Liver (tissue), 10 donors: ENCODE measurements at places on chromosomes 1 and 21.

DNA sequence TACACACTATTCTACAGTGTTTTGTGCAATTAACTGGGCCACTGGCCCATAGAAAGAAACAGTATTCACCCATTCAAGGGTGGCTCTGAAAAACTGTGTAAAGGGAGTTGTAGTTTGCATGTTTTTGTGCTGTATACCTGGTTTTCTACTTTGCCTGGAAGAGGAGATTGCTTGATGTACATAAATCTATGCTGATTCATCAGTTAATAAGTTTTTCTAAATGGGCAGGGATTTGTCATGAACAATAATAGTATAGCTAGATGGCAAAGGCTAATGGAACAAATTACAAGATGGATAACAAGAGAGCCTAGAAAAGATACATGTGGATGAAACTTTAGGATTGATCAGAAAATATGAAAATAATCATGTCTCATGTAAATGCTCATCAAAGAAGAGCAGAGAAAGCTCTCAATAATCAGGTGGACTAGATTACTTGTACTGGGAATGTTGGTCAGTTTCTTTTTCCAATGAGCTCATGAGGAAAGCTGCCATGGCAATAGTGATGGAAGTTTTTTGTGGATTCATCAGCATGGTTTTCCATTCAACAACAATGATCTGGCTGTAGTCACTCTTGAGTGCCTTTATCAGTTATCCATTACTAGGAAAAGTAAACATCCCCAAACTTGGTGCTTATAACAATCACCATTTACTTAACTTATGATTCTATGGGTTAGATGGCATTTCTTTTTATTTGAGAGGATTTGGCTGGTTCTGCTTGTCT, 602.8 kb downstream of the BRINP3 start:
- H3K4me3 ChIP-seq, result no peak overlapping the region
- no peaks in the 10 kb centered on the region for H3K4me1 ChIP-seq
- no peak for DNase-seq
- no peaks in the 10 kb centered on the region for H3K27me3 ChIP-seq

DNA sequence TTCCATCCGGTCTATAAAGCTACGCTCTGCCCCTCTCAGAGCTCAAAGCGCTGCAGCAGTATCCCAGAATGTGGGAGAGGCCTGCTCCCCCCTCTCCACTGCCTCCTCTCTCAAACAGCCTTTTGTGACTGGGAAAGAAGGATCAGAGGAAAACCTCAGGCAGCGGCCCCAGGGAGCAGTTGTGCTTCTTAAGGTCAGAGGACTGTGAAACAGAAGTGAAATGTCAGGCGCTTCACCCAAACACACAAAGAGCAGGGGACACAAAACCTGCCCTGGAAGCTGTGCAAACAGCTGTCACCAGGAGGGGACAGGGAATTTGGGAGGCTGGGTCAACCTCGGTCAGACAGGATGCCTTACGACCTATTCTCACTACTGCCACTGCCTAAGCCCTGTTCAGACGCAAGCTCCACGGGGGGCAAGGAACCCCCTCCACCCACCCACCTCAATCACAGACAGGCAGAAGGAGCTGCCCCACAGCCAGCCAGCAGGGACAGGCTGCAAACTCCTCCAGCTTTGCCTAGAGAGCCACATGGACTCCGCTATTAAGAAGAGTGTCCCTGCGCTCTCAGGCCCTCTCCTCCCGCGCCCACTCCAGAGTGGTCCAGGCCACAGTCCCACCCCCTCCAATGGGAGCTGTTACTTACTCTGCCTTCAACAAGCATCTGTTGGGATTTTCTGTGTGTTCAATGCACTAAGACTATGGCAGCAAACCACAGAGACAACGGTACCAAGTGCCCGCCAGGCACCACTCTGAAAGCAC, 14.6 kb downstream of the SSBP3 start:
- no peak for DNase-seq
- no peaks in the 10 kb centered on the region for H3K27me3 ChIP-seq
- no peak overlapping the region for H3K4me3 ChIP-seq
- no peak overlapping the region for H3K27ac ChIP-seq
- peaks cover 7% of the 10 kb centered on the region for H3K4me1 ChIP-seq

GRCh38 chr1:155320661-155321617, at the start of gene RUSC1:
Gene RUSC1, plus strand, starts transcription at chr1:155320894. Its CDS starts 880 bp downstream, at chr1:155321774.
- H3K4me1 ChIP-seq, result peaks cover 2% of the 10 kb centered on the region
- peak; percentile 77 for DNase-seq
- H3K27me3 ChIP-seq, result no peaks in the 10 kb centered on the region
- peak within 1 kb of the TSS; percentile 49 for H3K27ac ChIP-seq
- peaks cover 25% of the 10 kb centered on the region for H3K36me3 ChIP-seq

- no peaks in the 10 kb centered on the region for H3K27me3 ChIP-seq
- H3K4me1 ChIP-seq, result no peaks in the 10 kb centered on the region
- H3K36me3 ChIP-seq, result no peaks in the 10 kb centered on the region
- no peak overlapping the region for H3K4me3 ChIP-seq
- H3K27ac ChIP-seq, result no peak overlapping the region
Observed at GRCh38 chr1:53448241-53448841, 10.9 kb upstream of the DMRTB1 start.

GRCh38 chr1:180343921-180344769, 114.1 kb downstream of the LHX4 start:
- H3K36me3 ChIP-seq, result no peaks in the 10 kb centered on the region
- DNase-seq, result no peak
- H3K4me1 ChIP-seq, result no peaks in the 10 kb centered on the region

DNA sequence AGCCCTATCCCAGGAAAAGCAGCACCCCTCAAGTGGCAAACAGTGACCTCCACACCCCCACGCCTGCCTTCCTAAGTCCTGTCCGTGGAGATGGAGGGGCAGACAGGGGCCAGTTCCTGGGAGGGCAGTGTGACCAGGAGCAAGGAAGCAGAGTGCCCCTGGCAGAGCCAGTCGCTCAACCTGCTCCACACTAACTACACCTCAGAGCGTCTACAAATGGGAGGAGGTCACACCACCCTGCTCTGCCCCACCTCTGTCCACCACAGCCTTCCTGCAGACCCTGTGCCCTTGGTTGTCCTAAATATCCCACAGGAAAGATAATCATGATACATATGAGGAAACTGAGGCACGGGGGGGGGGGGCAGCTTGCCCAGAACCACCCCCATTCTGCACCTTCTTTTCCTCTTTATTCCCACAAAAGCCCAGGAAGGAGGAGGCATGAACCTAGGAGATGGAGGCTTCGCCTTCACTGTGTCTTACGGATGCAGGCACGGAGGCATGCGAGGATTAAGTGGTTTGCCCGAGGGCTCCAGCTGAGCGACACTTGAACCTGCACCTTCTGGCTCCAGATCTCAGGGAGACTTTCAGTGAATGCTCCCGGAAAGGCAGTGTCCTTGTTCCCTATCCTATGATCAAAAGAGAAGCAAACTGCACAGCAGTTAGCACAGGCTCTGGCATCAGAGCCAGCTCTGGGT, 42.7 kb upstream of the SELENON start:
- no peak overlapping the region for H3K27ac ChIP-seq
- no peak overlapping the region for H3K4me3 ChIP-seq
- no peaks in the 10 kb centered on the region for H3K27me3 ChIP-seq
- no peak for DNase-seq

- H3K27ac ChIP-seq, result no peak overlapping the region
- no peak overlapping the region for H3K4me3 ChIP-seq
- no peaks in the 10 kb centered on the region for H3K4me1 ChIP-seq
Observed at GRCh38 chr1:3420218-3420951, 34.1 kb upstream of the ARHGEF16 start.

GRCh38 chr1:165928075-165928731, 100.8 kb downstream of the UCK2 start:
- no peaks in the 10 kb centered on the region for H3K27me3 ChIP-seq
- H3K4me3 ChIP-seq, result no peak overlapping the region
- no peaks in the 10 kb centered on the region for H3K36me3 ChIP-seq
- peaks cover 3% of the 10 kb centered on the region for H3K4me1 ChIP-seq

DNA sequence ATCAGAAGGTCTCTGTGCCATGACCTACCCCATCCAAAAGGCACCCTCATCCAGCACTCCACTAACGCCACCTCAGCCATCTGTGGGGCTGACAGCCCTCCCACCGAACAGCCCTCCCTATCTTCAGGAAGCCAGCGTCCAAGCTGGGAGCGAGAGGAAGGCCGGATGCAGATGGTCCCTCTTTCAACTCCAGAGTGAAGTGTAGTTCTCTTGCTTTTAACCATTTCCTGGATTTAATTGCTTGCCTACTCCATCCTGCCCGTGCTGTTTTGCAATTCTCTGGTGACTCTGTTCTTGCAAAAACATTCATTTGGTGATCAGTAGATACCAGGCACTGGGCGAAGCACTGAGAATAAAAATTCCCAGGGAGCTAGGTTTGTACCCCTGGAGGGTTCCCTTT, 8.2 kb upstream of the DYRK1A start:
- no peaks in the 10 kb centered on the region for H3K36me3 ChIP-seq
- no peaks in the 10 kb centered on the region for H3K27me3 ChIP-seq
- H3K4me1 ChIP-seq, result peaks cover 2% of the 10 kb centered on the region
- H3K27ac ChIP-seq, result no peak overlapping the region

DNA sequence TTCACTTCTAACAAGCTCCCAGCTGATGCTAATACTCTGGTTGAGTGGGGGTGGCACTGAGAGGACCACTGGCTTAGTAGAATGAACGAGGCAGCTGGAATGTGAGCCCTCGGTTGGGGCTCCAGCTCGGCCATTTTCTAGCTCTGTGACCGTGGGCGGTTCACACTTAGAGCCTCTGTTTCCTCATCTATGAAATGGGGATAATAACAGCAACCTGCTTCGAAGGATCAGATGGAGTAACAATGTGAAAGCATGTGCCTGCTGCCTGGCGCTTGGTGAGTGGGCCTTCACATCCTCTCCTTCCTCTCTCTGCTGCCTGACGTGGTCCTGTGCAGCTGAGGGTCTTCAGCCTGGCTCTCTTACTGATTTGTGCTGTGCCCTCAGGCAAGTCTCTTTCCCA, 20.9 kb upstream of the TTC4 start:
- H3K4me1 ChIP-seq, result no peaks in the 10 kb centered on the region
- H3K27me3 ChIP-seq, result no peaks in the 10 kb centered on the region
- H3K36me3 ChIP-seq, result peaks cover 12% of the 10 kb centered on the region

- no peaks in the 10 kb centered on the region for H3K36me3 ChIP-seq
- no peak for DNase-seq
- H3K4me1 ChIP-seq, result no peaks in the 10 kb centered on the region
- H3K4me3 ChIP-seq, result no peak overlapping the region
- H3K27ac ChIP-seq, result no peak overlapping the region
Observed at GRCh38 chr1:77040826-77041225, 173.5 kb downstream of the ST6GALNAC5 start.

GRCh38 chr21:31182231-31183140, 144.2 kb upstream of the KRTAP19-8 start:
- peaks cover 2% of the 10 kb centered on the region for H3K36me3 ChIP-seq
- H3K27ac ChIP-seq, result no peak overlapping the region
- no peaks in the 10 kb centered on the region for H3K27me3 ChIP-seq
- H3K4me1 ChIP-seq, result no peaks in the 10 kb centered on the region
- DNase-seq, result no peak

DNA sequence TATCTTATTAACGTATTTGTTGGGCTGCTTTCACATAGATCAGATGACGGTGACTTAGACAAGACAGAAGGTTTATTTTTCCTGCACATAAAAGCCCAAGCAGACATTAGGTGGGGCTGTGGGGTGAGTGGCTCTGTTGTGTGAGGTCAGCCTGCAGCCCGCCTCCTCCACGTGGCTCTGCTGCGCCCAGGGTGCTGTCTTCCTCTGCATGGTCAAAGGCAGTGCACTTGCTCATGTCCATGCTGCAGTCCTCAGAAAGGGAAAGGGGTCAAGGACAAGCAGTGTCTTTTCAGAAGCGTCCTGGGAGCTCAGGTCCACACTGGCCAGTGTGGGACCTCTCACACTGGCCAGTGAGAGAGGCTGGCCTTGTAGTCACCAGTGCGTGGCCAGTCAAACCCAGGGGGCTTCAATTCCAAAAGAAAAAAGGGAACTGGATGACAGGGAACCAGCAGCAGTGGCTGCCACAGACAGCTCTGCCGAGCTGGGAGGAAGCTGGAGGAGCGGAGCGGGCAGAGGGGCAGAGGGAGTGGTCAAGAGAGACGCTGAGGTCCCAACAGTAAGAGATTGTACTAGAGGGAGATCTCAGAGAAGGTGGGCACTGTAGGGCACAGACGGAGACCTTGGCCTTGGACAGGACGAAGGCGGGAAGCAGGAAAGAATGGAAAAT, 35.9 kb upstream of the SLC45A1 start:
- H3K4me1 ChIP-seq, result no peaks in the 10 kb centered on the region
- H3K4me3 ChIP-seq, result no peak overlapping the region
- no peaks in the 10 kb centered on the region for H3K27me3 ChIP-seq
- no peak for DNase-seq
- H3K27ac ChIP-seq, result no peak overlapping the region
- no peaks in the 10 kb centered on the region for H3K36me3 ChIP-seq

- DNase-seq, result no peak
- H3K4me1 ChIP-seq, result peaks cover 7% of the 10 kb centered on the region
- H3K27ac ChIP-seq, result no peak overlapping the region
- no peaks in the 10 kb centered on the region for H3K27me3 ChIP-seq
Observed at GRCh38 chr1:91781371-91781825, 104.6 kb downstream of the TGFBR3 start.

DNA sequence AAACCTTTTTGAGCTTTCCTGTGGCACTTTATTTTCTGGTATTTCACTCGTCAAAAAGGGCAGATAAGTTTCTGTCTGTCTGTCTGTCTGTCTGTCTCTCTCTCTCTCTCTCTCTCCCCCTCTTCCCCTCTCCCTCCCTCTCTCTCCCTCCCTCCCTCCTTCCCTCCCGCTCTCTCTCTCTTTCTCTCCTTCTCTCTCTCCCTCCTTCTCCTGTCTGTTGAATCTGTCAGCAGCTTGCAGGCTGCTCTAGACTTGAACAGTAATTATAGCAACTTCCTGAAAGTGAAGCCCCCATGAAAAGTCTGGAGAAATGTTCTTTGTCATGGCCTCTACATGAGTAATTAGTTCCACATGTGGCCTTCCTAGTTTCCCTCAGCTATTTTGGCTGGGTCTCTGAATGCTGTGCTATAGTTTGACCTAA, 275.2 kb upstream of the C1orf105 start:
- no peak overlapping the region for H3K4me3 ChIP-seq
- no peaks in the 10 kb centered on the region for H3K27me3 ChIP-seq
- no peaks in the 10 kb centered on the region for H3K36me3 ChIP-seq
- DNase-seq, result no peak

DNA sequence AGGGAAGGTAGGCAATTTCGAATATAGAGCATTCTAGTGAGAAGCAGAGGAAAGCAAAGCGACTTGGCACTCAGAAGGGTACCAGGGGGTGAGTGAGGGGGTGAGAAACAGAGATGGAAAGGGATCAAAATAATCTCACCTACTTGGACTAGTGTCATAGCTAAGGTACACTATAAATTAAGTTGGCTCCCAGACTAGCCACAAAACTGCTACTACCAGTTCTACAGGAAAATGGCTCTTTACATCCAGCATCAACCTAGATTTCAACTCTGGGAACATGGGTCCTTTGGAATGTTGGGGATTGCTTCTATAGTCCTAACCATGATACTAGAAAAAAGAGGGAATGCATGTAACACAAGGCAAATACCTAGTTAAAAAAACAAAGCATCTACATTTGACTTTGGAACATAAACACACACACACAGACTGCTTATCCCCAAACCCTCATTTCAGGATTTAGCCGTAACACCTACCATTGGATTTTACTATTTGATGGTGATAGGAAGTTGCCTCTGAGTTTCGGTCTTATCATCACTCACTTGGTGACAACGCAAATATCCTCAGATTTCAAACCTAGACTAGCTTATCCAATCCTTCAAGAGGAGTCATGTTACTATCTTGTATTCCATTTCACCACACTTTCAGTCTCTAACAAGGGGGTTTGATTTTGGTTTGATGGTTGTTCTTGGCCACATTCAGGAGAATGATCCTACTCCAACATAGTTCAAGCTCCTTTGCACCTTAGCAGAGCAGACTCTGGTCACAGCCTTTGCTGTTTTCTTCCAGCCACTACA, 5.6 kb downstream of the ZBTB21 start:
- peaks cover 16% of the 10 kb centered on the region for H3K36me3 ChIP-seq
- H3K4me1 ChIP-seq, result no peaks in the 10 kb centered on the region
- no peaks in the 10 kb centered on the region for H3K27me3 ChIP-seq
- H3K4me3 ChIP-seq, result no peak overlapping the region
